ENCODE measurements at places on chromosomes 16 and 17.

GRCh38 chr16:29312835-29313558 lies 93.5 kb downstream of the NPIPB11 start:
- peaks cover 9% of the 10 kb centered on the region for H3K4me1 ChIP-seq
- DNase-seq, result no peak
- no peaks in the 10 kb centered on the region for H3K27me3 ChIP-seq

GRCh38 chr17:48456589-48456988 lies 26.6 kb upstream of the SKAP1 start:
- H3K4me1 ChIP-seq, result no peaks in the 10 kb centered on the region
- no peaks in the 10 kb centered on the region for H3K36me3 ChIP-seq
- no peak for DNase-seq
- no peak overlapping the region for H3K27ac ChIP-seq
- no peak overlapping the region for H3K4me3 ChIP-seq
- peaks cover 37% of the 10 kb centered on the region for H3K27me3 ChIP-seq

DNA sequence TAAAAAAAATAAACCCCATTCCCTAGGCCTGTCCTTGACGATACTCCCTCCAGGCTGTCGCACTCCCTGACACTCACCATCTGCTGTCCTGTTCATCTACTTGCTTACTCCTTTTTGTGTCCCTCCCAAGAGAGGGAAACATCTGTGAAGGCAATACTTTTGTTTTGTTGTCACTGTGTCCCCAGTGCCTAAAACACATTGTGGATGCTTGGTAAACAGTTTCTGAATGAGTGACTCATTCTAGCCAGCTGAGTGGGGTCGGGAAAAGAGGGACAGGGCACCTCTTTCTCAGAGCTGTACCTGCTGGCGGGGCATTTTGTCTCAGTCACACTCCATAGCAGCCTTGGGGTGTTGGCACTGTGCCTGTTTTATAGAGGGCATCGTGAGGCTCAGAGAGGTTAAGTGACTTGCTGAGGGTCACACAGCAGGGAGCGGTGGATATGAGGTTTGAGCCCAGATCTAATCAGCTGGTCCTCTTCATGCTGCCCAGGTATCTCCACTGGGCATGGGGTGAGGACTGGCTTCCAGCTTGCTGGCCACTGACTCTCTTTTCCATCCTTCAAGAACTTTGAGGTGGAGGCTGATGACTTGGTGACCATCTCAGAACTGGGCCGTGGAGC lies 15.6 kb downstream of the MAP2K3 start:
- H3K4me3 ChIP-seq, result no peak overlapping the region
- H3K36me3 ChIP-seq, result peaks cover 26% of the 10 kb centered on the region
- H3K4me1 ChIP-seq, result peaks cover 18% of the 10 kb centered on the region
- DNase-seq, result no peak
- H3K27me3 ChIP-seq, result no peaks in the 10 kb centered on the region
- H3K27ac ChIP-seq, result no peak overlapping the region

GRCh38 chr16:79210607-79211006 lies 389.9 kb downstream of the MAF start:
- no peak for DNase-seq
- no peaks in the 10 kb centered on the region for H3K36me3 ChIP-seq
- H3K27me3 ChIP-seq, result no peaks in the 10 kb centered on the region
- no peaks in the 10 kb centered on the region for H3K4me1 ChIP-seq
- H3K4me3 ChIP-seq, result no peak overlapping the region

DNA sequence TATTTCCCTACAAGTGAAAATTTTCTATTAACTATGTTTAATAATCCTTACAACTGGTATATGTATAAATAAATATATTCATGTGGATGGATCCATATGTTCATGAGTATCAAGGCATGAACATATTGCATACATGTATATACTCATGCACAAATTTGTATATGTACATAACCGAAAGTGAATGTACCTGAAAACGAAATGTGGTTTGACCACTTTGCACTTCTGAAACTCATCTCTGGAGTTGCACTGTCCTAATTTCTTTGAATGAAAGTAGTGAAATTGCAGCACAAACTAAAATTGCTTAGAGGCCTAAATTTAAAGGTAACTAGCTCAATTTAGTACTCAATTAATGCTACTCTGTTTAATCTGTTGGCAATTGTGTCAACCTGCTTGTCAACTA lies 27.4 kb upstream of the GNAO1 start:
- no peaks in the 10 kb centered on the region for H3K27me3 ChIP-seq
- peak overlapping the region; percentile 35 for H3K27ac ChIP-seq
- no peaks in the 10 kb centered on the region for H3K36me3 ChIP-seq
- H3K4me1 ChIP-seq, result peaks cover 14% of the 10 kb centered on the region
- DNase-seq, result no peak

DNA sequence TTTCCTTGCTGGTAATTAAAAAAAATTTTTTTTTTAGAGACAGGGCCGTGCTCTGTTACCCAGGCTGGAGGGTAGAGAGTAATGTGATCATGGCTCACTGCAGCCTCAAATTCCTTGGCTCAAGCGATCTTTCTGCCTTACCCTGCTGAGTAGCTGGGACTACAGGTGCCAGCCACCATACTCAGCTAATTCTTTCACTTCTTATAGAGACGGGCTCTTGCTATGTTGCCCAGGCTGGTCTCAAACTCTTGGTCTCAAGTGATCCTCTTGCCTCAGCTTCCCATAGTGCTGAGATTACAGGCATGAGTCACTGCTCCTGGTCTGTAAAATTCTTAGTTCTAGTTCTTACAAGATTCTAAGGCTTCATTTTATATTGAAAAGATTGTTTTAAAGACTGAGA lies 11.1 kb downstream of the SMIM36 start:
- H3K27me3 ChIP-seq, result no peaks in the 10 kb centered on the region
- H3K27ac ChIP-seq, result no peak overlapping the region
- H3K36me3 ChIP-seq, result no peaks in the 10 kb centered on the region
- no peak for DNase-seq

DNA sequence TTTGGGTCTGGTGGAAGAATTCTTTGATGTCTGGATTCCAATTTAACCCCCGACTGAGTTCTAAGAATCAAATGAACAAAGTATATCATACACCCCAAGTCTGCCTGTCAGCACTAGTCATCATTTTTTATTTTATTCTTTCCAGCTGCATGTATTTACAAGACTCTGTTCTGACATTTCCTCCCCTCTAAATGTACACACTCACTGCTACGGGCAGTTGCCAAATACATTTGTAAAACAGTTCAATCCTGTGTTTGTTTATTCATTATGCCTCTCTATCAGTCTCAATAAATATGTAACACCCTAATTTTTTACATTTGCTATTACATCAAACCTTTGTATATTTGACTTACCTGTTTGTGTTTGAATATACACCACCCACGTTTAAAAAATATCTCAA lies 422.3 kb upstream of the PSMD7 start:
- H3K36me3 ChIP-seq, result no peaks in the 10 kb centered on the region
- H3K4me1 ChIP-seq, result no peaks in the 10 kb centered on the region
- H3K27ac ChIP-seq, result no peak overlapping the region
- H3K27me3 ChIP-seq, result no peaks in the 10 kb centered on the region

- no peak overlapping the region for H3K4me3 ChIP-seq
- no peaks in the 10 kb centered on the region for H3K27me3 ChIP-seq
- peaks cover 4% of the 10 kb centered on the region for H3K4me1 ChIP-seq
Observed at GRCh38 chr17:40293363-40293762, 5.7 kb downstream of the CDC6 start.

GRCh38 chr17:9408381-9408780 lies 167.2 kb downstream of the STX8 start:
- no peak overlapping the region for H3K4me3 ChIP-seq
- no peaks in the 10 kb centered on the region for H3K36me3 ChIP-seq
- H3K4me1 ChIP-seq, result peaks cover 6% of the 10 kb centered on the region
- no peak overlapping the region for H3K27ac ChIP-seq

- no peak overlapping the region for H3K27ac ChIP-seq
- peak; percentile 53 for DNase-seq
- peaks cover 3% of the 10 kb centered on the region for H3K27me3 ChIP-seq
- no peaks in the 10 kb centered on the region for H3K36me3 ChIP-seq
- H3K4me3 ChIP-seq, result no peak overlapping the region
Observed at GRCh38 chr17:58120195-58120822, 27.9 kb upstream of the OR4D1 start.

DNA sequence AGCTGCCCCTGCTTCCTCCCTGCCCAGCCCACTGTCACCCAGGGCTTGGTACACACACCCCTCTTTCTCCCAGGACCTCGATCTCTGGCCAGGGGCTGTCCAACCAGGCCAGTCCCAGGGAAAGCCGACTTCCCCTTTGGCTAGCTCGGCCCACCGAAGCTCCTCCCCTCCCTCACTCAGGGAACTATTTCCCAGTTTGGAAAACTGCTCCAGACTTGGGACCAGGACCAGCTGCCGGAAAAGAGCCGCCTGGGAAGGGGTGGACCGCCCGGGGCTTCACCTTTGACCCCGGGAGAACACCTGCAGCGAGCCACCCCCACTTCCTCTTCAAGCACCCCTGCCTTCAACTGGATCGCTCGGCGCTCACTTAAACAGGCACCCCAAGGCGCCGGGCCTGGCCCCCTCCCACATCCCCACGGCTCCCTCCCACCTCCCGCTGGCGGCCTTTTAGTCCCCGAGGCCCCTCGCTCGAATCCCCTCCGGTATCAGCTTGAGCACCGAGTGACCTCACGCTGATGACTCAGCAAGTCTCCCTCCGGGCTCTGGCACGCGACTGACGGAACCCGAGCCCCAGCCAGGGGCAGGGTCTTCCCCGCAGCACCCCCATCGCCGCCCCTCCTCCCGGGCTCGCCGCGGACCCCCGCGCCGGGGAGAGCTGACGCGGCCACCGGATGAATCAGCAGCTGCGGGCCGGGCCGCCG lies 934 bp downstream of the MAFG start:
- DNase-seq, result peak; percentile 78
- H3K4me1 ChIP-seq, result peaks cover 29% of the 10 kb centered on the region
- peak overlapping the region; percentile 94 for H3K4me3 ChIP-seq
- H3K27me3 ChIP-seq, result peaks cover 3% of the 10 kb centered on the region

DNA sequence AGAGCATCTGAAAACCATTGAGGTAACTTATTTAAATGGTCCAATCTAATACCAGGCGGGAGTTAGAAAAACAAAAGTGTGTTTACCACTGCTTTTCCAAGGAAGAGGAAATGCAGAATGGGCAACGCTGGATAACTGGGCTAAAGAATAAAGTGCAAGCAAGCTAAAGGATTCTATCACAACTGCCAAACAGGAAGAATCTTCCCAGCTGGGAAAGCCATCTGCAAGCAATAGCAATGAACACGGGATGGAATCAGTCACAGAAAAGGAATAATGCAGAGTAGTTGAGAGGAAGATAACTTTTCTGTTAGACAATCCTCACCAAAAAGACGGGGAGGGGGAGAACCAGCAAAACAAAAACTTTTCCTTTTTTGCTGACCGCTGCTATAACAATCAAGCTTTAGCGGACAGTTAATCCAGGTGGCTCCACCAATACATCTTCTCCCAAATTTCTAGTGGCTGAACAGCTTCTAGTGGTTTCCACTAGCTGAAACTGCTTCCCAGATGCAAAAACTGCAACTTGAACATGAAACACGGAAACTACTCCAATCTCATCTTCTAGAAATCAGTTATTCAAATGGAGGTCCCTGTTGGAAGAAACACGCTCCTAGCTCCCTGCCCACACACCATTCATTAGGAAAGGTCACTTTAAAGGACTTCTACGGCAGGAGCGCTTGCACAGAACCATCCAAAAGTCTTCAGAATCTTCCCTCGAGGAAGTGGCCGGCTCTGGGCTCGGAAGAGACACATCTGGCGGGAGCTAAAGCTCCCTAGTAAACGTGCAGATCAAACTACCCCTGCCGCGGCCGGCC lies 929 bp downstream of the TMEM11 start:
- H3K36me3 ChIP-seq, result peaks cover 7% of the 10 kb centered on the region
- H3K4me3 ChIP-seq, result peak overlapping the region; percentile 95
- peak overlapping the region; percentile 93 for H3K27ac ChIP-seq

DNA sequence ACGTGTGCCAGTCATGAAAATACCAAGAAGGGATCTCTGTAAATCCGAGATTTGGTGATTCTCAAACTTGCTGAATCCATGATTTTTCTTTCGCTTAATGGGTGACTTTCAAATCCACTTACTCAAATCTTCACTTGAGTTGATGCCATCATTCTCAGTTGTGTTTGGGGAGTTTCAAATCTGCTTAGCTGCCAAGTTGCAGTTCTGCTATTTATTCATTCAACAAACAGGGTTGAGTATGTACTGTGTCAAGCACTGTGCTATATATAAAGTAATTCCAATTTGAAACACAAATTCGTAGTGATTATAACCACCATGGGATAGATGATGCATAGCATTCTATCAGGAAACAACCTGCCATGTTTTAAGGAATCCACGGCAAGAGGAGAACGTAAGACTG lies 394.3 kb downstream of the CDH13 start:
- no peak overlapping the region for H3K27ac ChIP-seq
- no peak for DNase-seq

- H3K4me3 ChIP-seq, result no peak overlapping the region
- H3K4me1 ChIP-seq, result no peaks in the 10 kb centered on the region
- no peaks in the 10 kb centered on the region for H3K36me3 ChIP-seq
- H3K27me3 ChIP-seq, result no peaks in the 10 kb centered on the region
- H3K27ac ChIP-seq, result no peak overlapping the region
Observed at GRCh38 chr16:65285128-65286048, 163.5 kb upstream of the CDH11 start.

- H3K36me3 ChIP-seq, result no peaks in the 10 kb centered on the region
- peaks cover 44% of the 10 kb centered on the region for H3K4me1 ChIP-seq
- no peaks in the 10 kb centered on the region for H3K27me3 ChIP-seq
- DNase-seq, result peak; percentile 97
Observed at GRCh38 chr17:21214015-21214776, at the start of gene TMEM11. Gene TMEM11, minus strand, starts transcription at chr17:21214161. Its CDS starts 9 bp downstream, at chr17:21214152.

- peaks cover 40% of the 10 kb centered on the region for H3K36me3 ChIP-seq
- H3K27me3 ChIP-seq, result no peaks in the 10 kb centered on the region
- no peaks in the 10 kb centered on the region for H3K4me1 ChIP-seq
- no peak overlapping the region for H3K27ac ChIP-seq
- H3K4me3 ChIP-seq, result no peak overlapping the region
Observed at GRCh38 chr16:70466805-70467076, 12.3 kb downstream of the FCSK start.

- no peak for DNase-seq
- no peaks in the 10 kb centered on the region for H3K27me3 ChIP-seq
- H3K4me1 ChIP-seq, result no peaks in the 10 kb centered on the region
- no peaks in the 10 kb centered on the region for H3K36me3 ChIP-seq
- no peak overlapping the region for H3K27ac ChIP-seq
- no peak overlapping the region for H3K4me3 ChIP-seq
Observed at GRCh38 chr16:82855471-82855870, 228.7 kb downstream of the CDH13 start.

GRCh38 chr17:18260332-18261145 lies at the start of gene MIEF2:
Gene MIEF2, plus strand, starts transcription at chr17:18260662. Its CDS starts 2,059 bp downstream, at chr17:18262721.
- DNase-seq, result peak; percentile 97
- H3K4me3 ChIP-seq, result peak within 1 kb of the TSS; percentile 59
- H3K27ac ChIP-seq, result peak within 1 kb of the TSS; percentile 99
- peaks cover 41% of the 10 kb centered on the region for H3K36me3 ChIP-seq

DNA sequence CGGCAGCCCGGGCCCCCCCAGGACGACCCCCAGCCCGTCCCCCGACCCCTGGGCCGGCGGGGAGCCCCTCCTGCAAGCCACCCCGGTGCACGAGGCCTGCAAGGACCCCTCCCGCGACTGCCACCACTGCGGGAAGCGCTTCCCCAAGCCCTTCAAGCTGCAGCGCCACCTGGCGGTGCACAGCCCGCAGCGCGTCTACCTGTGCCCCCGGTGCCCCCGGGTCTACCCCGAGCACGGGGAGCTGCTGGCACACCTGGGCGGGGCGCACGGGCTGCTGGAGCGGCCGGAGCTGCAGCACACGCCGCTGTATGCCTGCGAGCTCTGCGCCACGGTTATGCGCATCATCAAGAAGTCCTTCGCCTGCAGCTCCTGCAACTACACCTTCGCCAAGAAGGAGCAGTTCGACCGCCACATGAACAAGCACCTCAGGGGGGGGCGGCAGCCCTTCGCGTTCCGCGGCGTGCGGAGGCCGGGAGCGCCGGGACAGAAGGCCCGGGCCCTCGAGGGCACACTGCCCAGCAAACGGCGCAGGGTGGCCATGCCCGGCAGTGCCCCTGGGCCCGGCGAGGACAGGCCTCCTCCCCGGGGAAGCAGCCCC lies 15.6 kb upstream of the ZFPM1 start:
- no peak overlapping the region for H3K4me3 ChIP-seq
- no peaks in the 10 kb centered on the region for H3K36me3 ChIP-seq
- peak; percentile 62 for DNase-seq
- no peaks in the 10 kb centered on the region for H3K4me1 ChIP-seq
- peaks cover 22% of the 10 kb centered on the region for H3K27me3 ChIP-seq
